ENCODE measurements at places on chromosomes 11 and 22. TPM values are rescaled to one million over a fixed set of nuclear protein-coding genes. Genes with fewer than 3 reads are reported as not detected.

The CCS gene
- 31.4 TPM for total RNA-seq

The MLC1 gene
- 1.1 TPM for total RNA-seq

The MMP10 gene
- total RNA-seq: not detected

The CELF1 gene
- 124 TPM for total RNA-seq

The OR5P2 gene
- total RNA-seq: not detected

The MRGPRX3 gene
- not detected for total RNA-seq

The BLID gene
- not detected for total RNA-seq

The BAIAP2L2 gene
- 1.2 TPM for total RNA-seq

The SEPTIN5 gene
- 5.2 TPM for total RNA-seq

The PYGM gene
- 10.9 TPM for total RNA-seq

The PATE1 gene
- not detected for total RNA-seq

The PHF21B gene
- not detected for total RNA-seq

The AAMDC gene
- 4.8 TPM for total RNA-seq

The TSGA10IP gene
- not detected for total RNA-seq

The FGF4 gene
- not detected for total RNA-seq

The KCNQ1 gene
- 13.4 TPM for total RNA-seq

The C22orf23 gene
- total RNA-seq: not detected

The HBG2 gene
- total RNA-seq: not detected

The CEP126 gene
- 0.64 TPM for total RNA-seq

The OR6A2 gene
- not detected for total RNA-seq

The GGTLC3 gene
- total RNA-seq: not detected

The TRPM5 gene
- 0.17 TPM for total RNA-seq

The GRM5 gene
- total RNA-seq: not detected

The OR2AG1 gene
- total RNA-seq: not detected

The SMTNL1 gene
- total RNA-seq: not detected

The WBP2NL gene
- total RNA-seq: 2.9 TPM

The SYNGR1 gene
- total RNA-seq: 1.1 TPM

The USP35 gene
- total RNA-seq: 15.0 TPM

The LMO2 gene
- 1.9 TPM for total RNA-seq

The RPS6KA4 gene
- total RNA-seq: 32.7 TPM

The SCUBE1 gene
- 0.74 TPM for total RNA-seq

The CALCB gene
- 0.25 TPM for total RNA-seq

The EMSY gene
- total RNA-seq: 43.4 TPM

The UCP2 gene
- 850 TPM for total RNA-seq

The ANO9 gene
- total RNA-seq: 153 TPM

The GPR83 gene
- total RNA-seq: 0.15 TPM

The MIOX gene
- not detected for total RNA-seq

The CRYBB1 gene
- not detected for total RNA-seq

The NELL1 gene
- total RNA-seq: not detected
